ENCODE measurements at places on chromosomes 1 and 21.
A peak's percentile ranks its signal among the peaks of the same experiment; 100 is the strongest.

- DNase-seq, result peak; percentile 88
These were observed 317.6 kb upstream of the PROX1 start for GRCh38 chr1:213669964-213670691.

DNA sequence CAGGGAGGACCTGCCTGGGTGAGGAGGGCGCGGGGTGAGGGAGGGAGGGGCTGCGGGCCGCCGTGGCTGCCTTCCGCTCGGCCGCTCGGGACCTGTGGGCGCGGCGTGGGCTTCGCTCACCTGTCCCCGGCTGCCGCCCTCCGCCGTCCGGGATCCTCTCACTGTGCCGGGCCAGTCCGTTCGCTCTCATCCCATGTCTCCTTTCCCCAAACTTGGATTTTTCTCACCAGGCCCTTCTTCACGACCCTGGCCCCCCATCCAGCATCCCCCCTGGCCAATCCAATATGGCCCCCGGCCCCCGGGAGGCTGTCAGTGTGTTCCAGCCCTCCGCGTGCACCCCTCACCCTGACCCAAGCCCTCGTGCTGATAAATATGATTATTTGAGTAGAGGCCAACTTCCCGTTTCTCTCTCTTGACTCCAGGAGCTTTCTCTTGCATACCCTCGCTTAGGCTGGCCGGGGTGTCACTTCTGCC, 362 bp downstream of the ZBTB48 start:
- no peak for DNase-seq

DNA sequence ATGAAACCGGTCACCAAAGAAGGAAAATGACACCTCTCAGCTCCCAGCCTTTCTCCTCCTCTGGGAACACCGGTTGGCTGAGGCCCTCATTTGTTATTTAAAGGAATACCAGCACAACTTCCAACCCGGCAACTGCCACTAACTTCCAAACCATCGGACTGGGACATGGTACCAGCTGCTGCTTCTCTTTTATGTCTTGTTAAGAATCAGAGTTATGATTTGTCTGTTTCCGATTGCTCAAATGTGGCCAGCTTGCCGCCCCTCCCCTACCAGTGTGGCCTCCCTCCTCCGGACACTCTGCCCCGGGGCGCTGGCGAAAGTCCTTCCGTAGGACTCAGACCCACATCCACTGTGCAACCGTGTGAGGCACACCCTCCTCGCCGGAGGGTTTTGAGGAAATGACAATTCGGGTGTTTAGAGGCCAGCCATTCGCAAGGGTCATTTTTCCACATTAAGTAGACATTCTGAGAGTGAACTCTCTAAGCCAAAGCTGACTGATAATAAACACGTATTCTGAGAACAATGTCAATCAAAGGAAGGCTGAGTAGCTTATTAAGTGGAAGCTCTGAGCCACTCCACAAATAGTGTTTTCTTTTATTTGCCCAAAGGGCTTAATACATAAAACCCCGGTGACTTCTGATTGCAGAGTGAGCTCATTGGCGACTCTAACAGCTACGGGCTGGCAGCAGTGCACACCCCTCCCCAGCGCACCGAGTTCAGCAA, 5.5 kb downstream of the RIPK4 start:
- peak; percentile 74 for DNase-seq

GRCh38 chr1:69175053-69175452, 392.7 kb upstream of the LRRC7 start:
- peak; percentile 8 for DNase-seq

DNA sequence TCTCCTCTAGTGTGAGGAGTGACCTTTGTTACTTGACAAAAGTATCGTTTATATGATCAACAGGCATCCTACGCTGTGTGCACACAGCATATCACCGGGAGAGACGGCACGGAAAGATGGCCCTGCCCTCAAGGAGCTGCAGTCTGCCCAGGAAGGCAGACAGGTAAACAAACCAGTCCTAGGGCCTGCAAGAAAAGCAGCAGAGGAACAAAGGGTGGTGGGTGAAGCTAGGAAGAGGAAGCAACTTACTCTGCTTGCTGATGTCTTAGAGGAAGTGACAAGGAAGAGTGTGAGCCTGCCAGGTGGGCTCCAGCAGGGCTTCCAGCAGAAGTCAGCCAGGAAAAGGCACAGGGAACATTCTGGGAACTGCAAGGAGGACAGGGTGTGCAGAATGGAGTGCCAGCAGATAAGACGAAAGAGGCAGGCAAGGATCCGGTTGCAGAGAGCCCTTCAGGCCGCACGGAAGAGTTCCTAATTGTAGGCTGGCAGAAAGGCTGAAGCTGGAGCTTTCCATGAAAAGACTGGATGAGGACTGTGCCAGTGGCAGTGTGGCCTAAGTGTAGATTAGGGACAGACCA, 106.7 kb downstream of the SLC45A1 start:
- peak; percentile 59 for DNase-seq

GRCh38 chr21:15731243-15731613, 1.4 kb downstream of the USP25 start:
- DNase-seq, result peak; percentile 44

DNA sequence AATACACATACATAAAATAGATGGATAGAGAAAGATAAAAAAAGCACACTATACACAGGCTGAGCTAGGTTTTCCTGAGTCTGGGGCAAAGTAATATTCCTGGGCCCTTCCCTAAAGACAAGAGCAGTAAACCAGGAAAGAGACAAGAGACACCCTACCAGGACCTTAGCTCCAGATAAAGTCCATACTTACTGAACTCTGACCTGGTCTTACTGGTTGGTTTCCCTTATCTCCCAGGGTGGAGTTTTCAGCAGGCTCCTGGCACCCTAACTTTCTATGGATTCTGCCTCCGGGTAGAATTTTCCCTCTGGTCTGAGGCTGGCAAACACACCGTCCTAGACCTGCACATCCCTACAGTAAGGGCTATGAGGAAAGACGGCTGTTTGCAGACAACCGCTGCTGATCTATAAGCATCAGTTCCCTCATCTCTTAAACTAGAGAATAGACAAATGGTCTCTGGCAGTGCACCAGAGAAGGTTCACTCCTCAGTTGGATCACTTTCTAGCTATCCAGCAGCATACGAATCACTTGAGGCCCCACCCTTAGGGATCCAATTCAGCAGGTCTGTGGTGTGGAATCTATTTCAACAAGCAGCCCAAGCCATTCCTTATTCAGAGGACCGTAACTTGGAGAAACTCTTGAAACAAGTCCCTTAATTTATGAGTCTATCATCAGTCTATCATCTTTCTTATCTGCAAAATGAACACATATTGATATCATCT, 52.0 kb downstream of the ARHGEF11 start:
- DNase-seq, result no peak

DNA sequence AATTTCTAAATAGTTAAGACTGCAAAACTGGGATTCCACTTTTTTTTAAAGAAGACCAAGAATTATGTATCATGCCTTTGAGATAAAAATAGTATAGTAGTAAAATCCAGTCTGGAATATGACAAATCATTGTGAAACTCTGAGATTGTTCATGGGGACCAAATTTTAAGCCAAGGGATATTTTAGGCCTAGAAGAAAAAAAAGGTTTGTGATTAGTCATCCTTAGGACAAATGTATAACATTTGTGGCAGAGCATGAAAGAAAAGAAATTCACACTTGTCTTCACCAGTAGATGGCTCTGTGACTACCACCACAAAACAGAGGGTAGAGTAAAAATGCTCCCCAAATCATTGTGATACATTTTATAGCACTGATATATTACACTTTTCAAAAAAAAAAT, 226.1 kb downstream of the KCTD3 start:
- DNase-seq, result peak; percentile 74

DNA sequence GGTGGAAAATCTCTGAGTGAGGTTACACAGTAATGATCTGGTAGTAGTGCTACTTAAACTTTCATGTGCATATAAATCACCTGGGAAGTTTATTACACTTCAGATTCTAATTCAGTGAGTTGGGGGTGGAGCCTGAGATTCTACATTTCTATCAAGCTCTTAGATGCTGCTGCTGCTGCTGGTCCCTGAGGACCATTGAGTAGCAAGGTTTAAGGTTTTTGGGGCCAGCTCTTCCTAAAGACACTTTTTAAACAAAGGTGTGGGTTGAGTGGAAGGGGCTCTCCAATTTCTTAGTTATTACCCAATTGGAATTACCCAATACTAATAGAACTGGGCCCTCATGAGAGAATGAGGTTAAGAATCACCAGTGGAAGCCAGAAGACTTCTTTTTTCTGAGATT, 29.5 kb downstream of the KCNA3 start:
- DNase-seq, result no peak

GRCh38 chr1:86409416-86410021, 13.4 kb upstream of the ODF2L start:
- peak; percentile 75 for DNase-seq
